ENCODE measurements at places on chromosomes 2 and 18.

- no peak for DNase-seq
These were observed 19.5 kb upstream of the CELF4 start for GRCh38 chr18:37584952-37585695.

DNA sequence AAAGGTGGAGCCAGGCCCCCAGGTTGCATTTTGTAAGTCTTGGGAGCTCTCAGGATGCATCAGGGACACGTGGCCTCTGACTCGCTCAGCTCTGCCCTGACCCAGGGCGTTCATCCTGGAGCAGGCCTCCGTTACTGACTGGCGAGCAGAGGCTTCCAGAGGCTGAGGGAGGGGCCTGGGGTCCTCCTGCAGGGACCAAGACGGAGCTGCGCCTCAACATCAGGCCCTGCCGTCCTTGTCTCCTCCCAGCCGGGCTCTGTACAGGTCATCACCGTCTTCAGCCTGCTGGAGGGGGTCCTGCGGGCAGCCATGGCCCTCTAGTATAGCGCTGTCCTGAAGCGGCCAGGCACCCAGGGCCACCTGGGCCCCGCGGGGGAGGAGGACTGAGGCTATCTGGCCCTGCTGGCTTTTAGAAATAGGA is 10.2 kb upstream of the ALPP start:
- peak; percentile 62 for DNase-seq

- DNase-seq, result no peak
These were observed 4.6 kb downstream of the KCNG2 start for GRCh38 chr18:79802298-79802697.

GRCh38 chr2:136291871-136292270 is 173.9 kb upstream of the CXCR4 start:
- no peak for DNase-seq

DNA sequence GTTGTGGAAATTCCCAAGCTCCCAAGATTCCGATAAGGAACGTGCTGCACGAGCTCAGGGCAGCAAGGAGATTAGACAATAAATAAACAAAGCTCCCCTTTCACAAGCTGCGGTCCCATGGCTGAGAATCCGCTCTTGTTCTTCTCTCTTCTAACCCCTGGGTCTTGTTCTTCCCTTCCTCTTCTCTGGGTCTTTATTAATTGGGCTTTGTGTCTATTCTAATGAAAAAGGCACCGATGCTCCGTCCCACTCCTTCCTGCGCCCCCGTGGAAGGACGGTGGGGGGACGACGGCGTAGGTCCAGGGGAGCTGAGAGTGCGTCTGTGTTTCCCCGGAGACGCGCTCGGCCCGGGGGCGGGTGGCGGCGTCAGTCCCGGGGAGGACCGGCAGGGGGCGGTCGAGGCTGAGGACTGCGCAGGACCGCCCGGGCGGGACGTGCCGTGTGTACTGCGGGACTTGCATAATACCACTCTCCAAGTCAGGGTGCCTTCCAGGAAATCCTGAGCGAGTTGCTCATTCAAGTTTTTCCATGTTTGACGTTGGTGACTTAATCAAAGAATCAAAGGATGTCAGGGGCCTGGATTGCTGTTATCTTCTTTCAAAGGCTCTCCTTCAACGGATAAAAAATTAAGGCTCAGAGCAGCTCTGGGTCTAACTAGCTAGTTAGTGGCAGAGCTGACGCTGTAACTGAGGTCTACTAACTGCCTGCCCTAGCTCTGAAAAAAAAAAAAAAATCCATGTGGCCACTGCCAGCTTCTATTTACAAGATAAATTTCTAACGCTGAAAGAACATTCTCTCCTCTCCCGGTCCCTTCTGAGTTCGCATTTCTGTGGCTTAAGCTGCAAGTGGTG is 321.4 kb downstream of the TGIF1 start:
- peak; percentile 93 for DNase-seq

GRCh38 chr2:46942143-46942526 is 26.5 kb upstream of the MCFD2 start:
- DNase-seq, result peak; percentile 52

GRCh38 chr18:68734308-68734707 is 19.4 kb upstream of the TMX3 start:
- DNase-seq, result peak; percentile 80

DNA sequence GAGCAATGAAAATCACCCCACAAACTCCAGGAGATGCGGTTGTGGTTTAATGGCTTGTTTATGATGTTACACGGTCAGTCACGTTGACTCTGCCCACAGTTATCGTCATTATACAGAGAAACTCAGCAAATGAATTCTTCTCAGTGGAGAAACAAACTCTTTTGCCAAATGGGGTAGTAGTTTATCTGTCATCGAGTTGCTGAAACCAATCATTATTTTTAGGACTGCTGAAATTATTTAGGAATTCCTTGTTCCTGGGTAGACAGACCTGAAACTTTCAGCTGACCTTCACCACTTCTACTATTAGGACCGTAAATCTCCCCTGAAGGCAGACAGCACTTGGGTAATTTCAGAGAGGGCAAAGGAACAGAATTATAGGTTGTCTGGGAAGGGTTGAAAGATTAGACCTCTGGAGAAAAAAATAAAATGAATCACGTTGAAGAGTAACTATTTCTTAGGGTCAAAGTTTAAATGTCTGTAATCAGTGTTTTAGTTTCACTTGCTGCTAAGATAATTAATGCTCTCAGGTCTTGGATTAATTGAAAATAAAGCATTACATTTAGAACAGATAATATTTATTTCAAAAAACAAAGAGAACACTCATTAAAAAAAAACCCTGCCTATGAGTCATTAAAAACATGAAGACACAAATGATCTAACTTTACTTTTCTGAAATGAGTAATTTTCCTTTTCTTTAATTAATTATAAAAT is 52.1 kb upstream of the LYPD6 start:
- DNase-seq, result peak; percentile 41

GRCh38 chr18:44744161-44745121 is 63.8 kb downstream of the SETBP1 start:
- DNase-seq, result no peak

DNA sequence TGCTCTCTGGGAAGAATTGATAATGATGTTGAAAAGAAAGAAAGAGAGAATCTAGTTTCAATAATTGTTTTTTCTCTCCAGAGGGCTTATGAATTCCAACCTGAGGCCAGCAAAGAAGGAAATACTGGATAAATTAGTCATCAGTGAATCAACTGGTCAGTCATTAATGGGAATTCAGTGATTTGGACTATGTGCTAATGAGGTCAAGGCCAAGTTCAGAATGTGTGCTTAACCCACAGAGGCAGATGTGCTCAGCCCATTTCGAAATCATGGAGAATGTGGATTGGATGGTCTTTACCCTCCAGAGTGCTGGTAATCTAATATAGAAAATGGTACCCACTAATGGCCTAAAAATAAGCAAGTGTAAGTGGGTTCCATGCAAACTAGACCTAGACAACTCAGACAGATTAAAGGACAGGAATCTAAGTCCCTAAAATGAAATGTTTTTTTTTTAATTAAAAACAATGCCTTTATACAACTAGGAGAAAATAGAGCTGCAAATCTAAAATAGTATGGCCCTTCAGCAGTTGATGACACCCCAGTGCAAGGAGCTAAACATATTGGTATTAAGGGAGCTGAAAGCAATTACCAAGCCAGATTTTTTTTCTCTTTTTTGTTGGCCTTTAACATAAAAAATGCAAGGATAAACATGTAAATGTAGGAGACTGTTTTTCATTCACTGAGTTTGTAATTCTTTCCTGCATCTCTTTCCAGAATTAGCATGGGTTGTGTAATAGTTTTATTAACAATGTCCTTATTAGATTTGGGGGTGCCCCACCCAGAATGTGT is 296.9 kb downstream of the SATB2 start:
- peak; percentile 91 for DNase-seq

DNA sequence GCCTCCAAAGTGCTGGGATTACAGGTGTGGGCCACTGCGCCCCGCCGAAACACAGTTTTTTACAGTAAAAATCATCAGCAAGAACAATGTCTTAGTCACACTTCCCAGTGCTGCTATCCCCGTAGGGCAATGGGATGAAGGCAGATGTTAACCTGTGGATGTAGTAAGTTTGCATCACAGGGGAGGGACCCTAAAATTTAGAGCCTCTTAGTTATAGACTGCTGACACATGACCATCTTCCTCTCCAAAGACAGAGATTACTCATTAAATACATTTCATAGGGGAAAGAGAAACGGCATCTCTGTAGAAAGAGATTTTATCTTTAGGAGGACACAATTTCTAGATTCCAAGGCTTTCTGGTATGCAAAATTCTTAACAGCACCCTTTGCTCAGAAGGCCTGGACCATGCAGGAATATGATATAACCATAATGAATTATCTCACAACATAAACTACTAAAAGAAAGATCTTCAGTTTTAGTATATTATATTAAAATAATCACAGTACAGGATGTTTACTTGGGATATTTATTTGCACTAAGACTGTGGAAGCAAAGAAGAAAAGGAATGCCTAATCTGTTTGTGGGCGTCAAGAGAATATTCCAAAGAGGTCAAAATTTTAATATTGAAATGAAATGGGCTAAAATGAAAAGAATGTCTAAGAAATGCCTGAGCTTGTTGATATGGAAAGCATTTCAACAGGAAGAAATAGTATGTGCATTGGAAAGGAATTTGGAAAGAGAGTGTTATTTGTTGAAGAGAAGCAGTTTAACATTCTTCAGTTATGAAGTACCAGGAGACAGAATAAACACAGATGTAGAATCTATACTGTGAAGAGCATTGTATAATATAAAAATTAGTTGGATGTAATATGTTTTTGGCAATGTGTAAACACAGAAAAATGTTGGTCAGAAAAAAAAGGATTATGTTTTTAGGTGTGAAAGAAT is 1228.3 kb upstream of the CHAC2 start:
- DNase-seq, result peak; percentile 8

DNA sequence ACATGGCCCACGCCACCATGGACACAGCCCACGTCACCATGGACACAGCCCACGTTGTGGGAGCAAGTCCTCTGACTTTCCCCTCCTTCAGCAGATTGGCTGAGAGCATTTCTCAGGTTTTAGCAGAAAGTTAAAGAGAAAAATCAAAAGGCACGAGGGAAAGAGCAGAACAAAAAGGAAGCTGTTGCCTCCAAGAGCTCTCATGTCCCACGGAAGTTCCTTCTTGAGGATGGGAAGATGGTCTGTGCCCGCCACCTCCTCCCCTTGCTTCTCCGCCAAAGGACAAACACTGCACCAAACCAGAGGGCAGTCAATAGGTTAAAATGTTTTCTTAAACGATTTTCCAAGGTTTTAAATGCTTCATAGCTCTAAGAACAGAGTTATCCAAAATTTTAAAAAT is 148.4 kb downstream of the HDAC4 start:
- no peak for DNase-seq

- DNase-seq, result no peak
These were observed 128.3 kb upstream of the HS6ST1 start for GRCh38 chr2:128446874-128447537.

DNA sequence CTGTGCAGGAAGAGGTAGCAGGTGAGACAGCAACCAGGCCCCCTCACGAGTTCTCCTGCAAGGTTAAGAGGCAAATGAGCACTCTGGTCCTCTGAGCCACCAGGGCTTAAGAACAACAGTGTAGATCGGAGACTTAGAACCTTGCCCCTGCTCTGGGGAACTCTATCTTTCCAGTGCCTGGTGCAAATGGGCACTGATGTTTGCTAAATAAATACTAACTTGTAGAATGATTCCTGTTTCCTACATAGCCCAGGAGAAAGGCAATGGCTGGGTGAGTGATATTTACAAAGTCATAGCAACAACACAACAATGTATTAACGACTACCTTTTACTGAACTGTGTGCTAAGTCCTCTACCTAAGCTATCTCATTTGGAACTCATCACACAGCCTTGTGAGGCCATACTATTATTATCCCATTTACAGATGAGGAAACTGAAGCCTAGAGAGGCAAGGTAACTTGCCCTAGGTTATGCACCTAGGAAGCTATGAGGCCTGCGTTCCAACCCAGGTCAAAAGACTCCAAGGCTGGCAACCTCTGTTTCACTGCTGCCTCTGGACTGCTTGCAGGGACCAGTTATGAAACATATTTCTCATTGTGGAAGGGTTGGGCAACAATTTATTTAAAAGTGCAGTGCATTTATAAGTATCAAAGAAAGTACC is 4.3 kb downstream of the ATP8B1 start:
- no peak for DNase-seq

DNA sequence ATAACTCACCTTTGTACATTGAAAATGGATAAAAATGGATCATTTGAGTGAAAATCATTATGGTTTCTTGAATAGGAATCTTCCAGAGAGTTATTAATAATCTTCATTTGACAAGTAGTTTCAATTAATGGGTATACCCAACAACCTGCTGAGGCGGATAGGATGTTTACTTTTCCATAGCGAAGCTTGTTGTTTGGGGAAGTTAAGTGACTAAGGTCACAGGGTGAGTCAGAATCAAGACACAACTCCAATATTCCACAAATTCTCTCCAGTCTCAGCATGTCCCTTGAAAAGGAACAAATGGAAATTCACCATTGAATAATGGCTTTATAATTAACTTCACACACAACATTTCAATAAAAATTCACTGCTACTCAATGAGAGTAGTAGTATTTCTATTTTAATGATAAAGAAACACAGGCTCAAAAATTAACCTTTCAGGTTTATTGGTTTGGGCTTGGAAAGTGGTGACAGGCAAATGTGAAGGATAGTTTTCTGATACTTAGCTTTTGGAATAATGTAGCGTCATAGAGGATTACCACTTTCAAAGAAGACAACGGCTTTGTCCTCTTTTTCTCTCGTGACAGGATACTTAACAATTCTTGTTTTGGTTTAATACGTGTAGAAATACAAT is 211.3 kb downstream of the GPD2 start:
- DNase-seq, result no peak

- DNase-seq, result no peak
These were observed 94.1 kb upstream of the SMAD7 start for GRCh38 chr18:49044898-49045297.

GRCh38 chr2:172672114-172672513 is 63.5 kb upstream of the RAPGEF4 start:
- peak; percentile 57 for DNase-seq

DNA sequence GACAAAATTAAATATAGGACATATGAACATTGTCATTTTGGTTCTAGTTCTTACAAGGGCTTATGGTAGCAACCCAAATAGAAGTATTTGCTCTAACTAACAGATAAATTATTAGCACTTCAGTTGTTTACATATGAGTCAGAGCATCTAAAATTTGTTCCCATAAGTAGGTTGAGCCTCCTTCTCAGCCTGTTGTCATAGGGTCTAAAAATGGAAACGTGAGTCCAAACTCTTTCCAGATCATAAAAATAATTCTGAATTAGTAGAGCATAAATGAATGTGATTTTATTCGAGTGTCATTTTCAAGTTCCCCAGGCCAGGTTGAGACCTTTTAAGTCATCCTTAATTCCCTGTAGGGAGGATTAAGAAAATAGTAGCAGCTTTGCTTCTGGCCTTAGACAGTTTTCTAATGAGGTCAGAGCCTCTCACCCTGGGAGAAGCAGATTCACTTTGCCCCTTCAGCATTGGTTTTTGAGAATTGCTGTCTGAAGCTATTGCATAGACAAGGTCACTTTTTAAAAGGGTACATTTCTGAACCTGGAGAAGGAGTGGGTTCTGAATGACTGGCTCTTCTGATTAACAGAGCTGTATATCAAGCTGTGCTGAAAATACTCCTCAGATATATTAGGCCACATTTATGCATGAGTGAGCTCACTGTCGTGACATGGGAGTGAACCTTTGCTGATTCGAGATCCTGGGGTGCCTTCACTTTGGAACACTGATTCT is 164.3 kb downstream of the NEDD4L start:
- DNase-seq, result peak; percentile 68

GRCh38 chr2:208269091-208269490 is 3.0 kb downstream of the PIKFYVE start:
- DNase-seq, result peak; percentile 15

- peak; percentile 70 for DNase-seq
These were observed 21.7 kb upstream of the RAB11FIP5 start for GRCh38 chr2:73134471-73134870.

- no peak for DNase-seq
These were observed 100.6 kb downstream of the CABLES1 start for GRCh38 chr18:23235860-23236259.

- peak; percentile 28 for DNase-seq
These were observed 136.3 kb upstream of the CAVIN2 start for GRCh38 chr2:191983186-191983585.
